ENCODE measurements at places on chromosomes 2 and 18.

DNA sequence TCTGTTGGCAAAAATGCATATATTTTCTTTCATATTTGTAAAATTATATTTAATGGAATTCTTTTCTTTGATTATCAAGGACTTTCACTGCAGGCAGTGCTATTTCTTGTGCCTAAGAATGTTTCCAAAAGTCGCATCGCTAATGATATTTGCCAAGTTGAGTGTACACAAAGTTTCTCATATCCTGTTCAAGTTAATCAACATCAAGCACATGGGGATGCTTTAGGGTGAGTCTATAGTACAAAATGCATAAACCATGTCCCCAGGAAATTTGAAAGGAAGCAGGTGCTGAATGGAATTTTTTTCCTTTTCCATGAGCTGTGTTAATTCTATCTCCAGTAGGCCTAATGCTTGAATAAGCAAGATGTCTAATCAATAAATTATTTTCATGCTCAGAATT is 129.7 kb downstream of the GALNT1 start:
- no peak for DNase-seq

DNA sequence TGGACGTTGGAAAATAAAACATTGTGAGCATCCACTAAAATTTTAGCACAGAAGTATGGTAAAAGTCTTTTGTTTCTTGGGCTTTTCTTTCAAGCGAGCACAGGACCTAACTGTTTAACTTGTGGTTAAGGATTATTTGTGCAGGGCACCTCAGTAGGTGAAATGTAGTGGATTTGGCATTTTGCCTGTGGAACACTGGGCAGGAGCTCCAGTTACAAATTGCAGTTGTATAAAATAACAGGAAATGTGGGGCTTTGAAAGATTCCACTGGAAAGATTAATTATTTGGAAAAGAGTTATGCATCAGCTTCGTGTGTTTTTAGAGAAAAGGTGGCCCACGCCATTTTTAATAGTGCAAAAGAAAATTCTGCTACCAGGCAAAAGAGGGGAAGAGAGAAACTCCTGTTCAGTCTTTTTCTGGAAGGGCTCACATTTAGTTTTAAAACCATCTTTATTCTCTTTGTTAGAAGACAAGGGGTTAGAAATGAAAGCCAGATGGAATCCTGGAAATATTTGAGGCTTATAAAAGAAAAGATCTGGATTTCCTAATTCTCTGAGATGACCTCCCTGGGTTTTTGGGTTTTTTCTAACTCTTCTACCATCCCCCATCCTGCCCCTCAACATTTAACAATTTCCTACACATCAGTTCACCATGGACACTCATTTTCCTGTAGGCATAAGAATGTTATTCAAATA is 144.3 kb upstream of the SERTAD2 start:
- DNase-seq: peak; percentile 53

DNA sequence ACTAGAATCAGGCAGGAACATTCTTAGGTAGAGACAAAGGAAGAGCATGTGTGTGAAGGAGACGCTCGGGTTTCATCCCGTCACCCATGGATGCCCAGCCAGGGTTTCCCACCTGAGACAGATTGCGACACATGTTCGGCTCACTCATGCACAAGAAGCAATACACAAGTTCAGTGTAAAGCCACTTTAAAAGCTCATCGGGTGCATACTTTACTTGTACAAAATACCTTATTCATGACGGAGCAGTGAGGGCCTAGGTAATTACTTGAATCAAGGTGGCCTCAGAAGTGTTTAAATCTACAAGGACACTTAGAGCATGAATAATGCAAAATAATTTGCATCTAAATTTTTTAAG is 42.0 kb downstream of the ZEB2 start:
- DNase-seq: no peak

DNA sequence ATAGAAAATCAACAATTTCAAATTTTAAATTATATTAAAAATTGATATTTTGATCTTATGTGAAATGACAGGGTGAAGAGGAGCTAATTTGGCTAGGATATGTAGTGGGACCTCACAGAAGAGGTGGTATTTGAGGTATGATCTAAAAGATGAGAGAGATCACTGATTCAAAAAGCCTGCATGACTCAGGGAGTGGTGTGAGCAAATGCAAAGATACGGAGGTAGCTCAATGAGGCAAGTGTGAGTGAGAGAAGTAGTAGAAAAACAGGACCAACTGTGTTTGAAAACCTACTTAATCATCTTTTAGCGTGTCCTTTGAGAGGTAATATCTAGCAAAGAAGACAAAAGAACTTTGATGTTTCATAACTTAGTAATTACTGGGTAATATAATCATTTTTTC is 557.5 kb downstream of the DSC3 start:
- DNase-seq: no peak

DNA sequence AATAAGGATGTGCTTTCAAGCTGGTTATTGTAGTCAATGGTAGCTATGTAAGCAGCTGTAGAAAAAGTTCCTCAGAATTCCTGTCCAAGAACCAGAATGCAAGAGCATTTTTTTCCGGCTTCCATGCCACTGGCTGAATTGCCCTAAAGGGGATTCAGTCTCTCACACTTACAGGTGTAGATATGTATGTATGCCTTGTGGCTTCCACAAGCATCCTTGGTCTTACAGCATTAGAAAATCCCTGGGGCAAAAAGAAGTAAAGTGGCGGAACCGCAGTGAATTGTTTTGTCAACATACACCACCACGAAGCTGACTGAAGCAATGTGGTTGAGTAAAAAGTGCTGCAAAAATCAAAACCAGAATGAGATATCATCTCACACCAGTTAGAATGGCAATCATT is 54.6 kb downstream of the FANCL start:
- DNase-seq: no peak

DNA sequence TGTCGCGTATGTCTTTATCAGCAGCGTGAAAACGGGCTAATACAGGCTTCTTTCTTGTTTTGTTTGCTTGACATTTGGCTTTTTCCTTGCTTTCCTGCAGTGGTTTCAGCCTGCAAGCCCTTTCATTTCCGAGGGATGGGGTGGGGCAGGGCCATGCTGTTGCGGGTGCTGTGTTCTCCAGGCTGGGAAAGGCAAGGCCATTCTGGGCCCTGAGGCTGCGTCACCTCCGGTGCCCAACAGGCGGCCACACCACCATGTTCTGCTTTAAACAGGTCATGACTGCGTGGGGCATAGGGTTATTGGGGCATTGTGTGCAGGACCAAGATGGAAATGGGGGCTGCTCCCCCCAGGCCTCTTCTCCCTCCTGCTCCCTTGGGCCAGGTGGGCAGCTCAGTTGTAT is 38.6 kb upstream of the PLB1 start:
- DNase-seq: no peak

DNA sequence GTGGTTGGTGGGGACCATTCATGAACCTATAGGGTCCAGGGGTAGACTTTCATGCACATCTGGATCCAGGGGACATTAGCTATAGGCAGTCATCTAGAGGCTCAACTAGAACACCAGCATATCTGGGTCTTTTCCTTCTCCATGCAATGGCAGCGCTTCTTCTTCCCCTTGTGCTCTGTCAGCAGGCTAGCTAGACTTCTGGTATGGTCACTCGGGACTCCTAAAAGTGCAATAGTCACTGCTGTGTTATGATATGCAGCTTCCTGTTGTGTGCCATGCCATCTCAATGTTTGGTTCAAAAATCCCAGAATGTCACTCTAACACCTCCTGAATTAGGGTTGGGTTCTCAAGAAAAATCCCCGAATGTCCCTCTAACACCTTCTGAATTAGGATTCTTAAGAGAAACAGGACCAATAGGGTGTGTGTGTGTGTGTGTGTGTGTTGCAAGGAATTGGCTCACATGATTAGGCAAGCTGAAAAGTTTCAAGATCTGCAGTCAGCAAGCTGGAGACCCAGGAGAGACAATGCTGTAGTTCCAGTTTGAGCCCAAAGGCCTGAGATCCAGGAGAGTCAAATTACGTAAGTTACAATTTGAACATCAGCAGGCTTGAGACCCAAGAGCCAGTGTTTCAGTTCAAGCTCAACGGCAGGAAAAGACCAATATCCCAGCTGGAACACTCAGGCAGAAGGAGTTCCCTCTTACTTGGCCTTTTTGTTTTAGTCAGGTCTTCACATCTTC is 97.1 kb upstream of the LTBP1 start:
- peak; percentile 25 for DNase-seq

DNA sequence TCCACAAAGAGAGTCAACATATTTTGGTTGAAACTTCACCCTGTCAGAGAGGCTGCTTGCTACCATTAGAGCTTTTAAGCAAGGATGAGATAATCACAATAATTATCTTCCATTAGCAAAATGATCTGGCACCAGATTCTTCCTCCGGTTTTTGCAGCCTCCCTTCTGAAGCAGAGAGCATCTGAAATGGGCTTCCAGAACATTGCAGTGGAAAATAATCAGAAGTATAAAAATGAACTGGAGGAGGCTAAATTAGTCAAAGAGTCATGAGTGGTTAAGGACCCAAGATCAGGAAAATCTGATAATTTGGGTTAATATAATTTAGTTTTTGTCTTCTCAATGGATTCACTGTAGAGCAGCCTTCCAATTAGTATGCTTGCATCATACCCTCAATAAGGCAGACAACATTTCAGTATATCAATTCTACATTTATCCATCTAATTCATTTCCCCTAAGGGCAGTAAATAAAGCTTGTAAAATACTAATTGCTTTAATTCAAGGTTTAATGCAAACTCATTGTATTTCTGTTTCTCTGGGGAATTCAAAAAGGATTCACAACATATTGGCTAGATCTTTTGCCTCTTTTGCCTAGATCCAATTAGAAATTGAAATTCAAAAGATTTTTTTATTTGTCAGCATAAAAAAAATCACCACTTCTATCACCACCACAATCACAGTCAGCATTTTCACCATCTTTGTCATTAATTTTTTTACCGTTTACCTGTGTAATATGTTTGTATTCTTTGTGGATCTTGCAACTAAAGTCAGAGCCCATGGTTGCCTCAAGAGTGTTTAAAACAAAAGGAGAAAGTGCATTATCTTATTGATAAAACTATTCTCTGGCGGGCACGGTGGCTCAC is 537.2 kb upstream of the DCC start:
- no peak for DNase-seq

DNA sequence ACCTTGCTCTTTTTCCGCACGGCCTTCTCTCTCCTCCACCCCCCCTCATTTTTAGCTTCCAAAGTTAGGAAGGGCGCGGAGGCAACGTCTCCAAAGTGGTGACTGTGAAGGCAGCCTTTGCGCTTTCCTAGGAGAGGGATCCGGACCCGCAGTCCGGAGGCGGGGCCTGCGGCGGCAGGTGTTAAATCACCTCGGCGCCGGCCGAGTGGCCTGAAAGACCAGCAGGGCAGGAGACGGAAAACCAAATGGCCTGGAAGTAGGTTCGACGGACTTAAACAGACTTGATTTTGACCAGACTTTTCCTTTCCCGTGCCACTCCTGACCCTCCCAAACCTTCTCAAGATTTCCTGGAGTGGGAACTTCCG is 615 bp downstream of the GORASP2 start:
- peak; percentile 39 for DNase-seq

GRCh38 chr2:159938395-159938794 is 124.0 kb downstream of the PLA2R1 start:
- peak; percentile 18 for DNase-seq

DNA sequence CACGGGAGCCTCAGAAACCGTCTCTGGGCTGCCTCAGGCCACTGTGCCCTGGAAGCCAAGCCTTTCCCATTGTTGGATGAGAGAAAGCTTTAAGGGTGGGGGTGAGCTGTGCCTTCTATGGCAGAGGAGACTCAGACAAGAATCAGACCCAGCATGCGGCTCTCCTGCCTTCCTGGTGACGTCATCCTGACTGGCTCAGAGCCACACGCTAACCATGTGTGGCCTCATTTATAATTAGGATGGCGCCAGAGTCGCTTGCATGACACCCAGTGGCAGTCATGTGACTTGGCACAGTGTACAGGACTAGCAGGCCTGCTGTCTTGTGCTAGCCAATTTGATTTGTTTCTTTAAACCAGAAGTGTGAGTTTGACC is 99.1 kb downstream of the SH3BP4 start:
- DNase-seq: peak; percentile 92

GRCh38 chr2:198490748-198491147 is 686.4 kb downstream of the PLCL1 start:
- no peak for DNase-seq

- DNase-seq: no peak
These were observed 28.4 kb downstream of the MEX3C start for GRCh38 chr18:51168960-51169662.

DNA sequence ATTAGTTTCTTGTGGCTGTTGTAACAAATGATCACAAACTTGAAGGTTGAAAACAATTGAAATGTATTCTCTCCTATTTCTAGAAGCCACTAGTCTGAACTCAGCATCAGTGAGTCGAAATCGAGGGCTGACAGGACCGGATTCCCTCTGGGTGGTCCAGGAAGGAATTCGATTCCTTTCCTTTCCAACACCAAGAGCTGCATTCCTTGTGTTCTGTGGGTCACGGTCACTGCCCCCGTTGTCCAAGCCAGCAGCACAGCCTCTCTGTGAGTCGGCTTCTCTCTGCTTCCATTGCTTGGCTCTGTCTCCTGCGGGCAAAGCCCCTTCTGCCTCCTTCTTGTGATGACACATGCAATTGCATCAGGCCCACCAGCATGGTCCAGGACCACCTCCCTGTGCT is 67.3 kb downstream of the SMIM21 start:
- DNase-seq: no peak

- no peak for DNase-seq
These were observed 95.2 kb upstream of the CD302 start for GRCh38 chr2:159892990-159893810.

DNA sequence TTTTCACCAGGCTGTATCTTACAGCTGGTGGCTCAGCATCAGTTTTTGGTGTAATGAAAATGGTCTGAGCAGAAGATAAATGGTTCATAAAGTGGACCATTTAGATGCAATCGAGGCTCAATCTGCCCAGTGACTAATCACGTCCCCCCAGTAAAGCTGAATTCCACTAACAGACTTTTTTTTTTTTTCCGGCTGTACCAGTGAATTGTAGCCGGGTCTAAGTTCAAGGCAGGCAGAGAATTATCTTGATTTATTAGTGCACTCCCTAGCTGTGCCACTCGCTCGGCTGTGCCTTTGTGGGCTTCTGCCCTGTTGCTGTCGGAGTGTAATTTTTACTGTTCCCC is 215.1 kb upstream of the POU3F3 start:
- no peak for DNase-seq

DNA sequence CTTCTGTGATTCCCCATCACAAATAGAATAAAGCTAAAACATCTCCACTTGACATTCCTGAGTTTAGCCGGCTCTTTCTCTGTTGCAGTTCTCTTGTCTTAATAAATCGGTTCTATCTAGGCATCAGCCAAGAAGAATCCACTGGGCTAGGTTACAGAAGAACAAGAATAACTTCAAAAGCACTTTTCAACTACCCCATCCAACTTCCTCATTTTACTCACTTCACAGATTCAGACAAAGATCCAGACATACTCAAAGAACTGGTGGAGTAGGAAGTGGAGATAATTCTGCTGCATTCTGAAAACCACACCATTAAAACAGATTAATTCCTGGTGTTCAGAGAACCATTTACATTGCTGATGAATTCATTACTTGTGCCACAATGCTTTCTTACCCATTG is 9.6 kb upstream of the ALPK2 start:
- DNase-seq: no peak

GRCh38 chr2:182831921-182832320 is 34.5 kb downstream of the FRZB start:
- DNase-seq: no peak

- DNase-seq: no peak
These were observed 89.7 kb downstream of the NPAS2 start for GRCh38 chr2:100909534-100910081.

- peak; percentile 89 for DNase-seq
These were observed 209.9 kb downstream of the TFCP2L1 start for GRCh38 chr2:121075006-121075551.
